ENCODE measurements at places on chromosomes 7 and 10. TPM values are rescaled to one million over a fixed set of nuclear protein-coding genes. Genes with fewer than 3 reads are reported as not detected.

DNA sequence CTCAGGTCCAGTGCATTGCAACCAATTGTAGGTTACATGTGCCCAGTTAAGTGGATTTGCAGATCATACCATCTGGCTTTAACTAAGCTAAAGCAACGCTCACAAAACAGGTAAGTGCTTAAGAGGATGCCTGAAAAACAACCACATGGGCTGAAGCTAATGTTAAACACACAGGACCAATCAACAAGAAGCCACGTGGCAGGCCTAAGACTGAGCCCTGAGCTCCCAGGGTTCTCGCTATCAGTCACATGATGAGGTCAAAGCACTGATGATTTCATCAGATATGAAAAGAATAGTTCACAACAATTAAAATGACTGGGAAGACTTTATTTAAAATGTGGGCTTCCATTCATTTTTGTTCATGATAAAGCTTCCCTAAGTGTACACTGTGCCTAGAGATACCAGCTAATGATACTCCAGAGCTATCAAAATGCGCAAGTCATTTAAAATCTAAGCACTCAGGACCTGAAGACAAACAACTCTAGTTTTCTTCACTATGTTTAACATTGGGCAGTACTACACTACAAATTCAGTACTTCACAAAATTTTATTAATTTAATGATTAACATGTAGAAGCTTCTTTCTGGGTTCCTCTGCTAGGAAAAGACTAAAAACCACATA is 90.6 kb downstream of the PIP4K2A start:
- H3K4me3 ChIP-seq = no peak overlapping the region
- H3K36me3 ChIP-seq = peaks cover 1% of the 10 kb centered on the region
- peaks cover 32% of the 10 kb centered on the region for H3K4me1 ChIP-seq
- H3K27me3 ChIP-seq = no peaks in the 10 kb centered on the region
- no peak overlapping the region for H3K27ac ChIP-seq

GRCh38 chr10:58796242-58796641 is 283.6 kb downstream of the BICC1 start:
- H3K36me3 ChIP-seq = no peaks in the 10 kb centered on the region
- H3K4me3 ChIP-seq = no peak overlapping the region
- DNase-seq = no peak
- H3K4me1 ChIP-seq = no peaks in the 10 kb centered on the region
- no peak overlapping the region for H3K27ac ChIP-seq

The FKBP6 gene
- not detected for total RNA-seq

The GRM8 gene
- 4.2 TPM for total RNA-seq

The SPDYE5 gene
- not detected for total RNA-seq

DNA sequence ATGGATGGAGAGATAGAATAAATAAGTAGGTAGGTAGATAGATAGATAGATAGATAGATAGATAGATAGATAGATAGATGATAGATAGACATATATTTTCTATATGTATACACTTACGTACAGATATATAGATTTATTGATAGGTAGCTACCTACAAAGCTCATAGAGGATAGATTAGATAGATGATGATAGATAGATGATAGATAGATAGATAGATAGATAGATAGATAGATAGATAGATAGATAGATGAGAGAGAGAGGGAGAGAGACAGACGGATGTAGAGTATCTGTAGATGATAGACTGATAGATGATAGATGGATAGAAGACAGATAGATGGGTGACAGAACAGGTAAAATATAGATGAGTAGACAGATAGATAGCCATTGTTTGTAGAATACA is 191.3 kb upstream of the PFKP start:
- H3K36me3 ChIP-seq = no peaks in the 10 kb centered on the region
- no peak overlapping the region for H3K4me3 ChIP-seq
- H3K4me1 ChIP-seq = peaks cover 3% of the 10 kb centered on the region

The PRR15 gene
- 13.0 TPM for total RNA-seq

GRCh38 chr7:111029574-111030251 is 61.2 kb upstream of the LRRN3 start:
- no peak for DNase-seq
- no peaks in the 10 kb centered on the region for H3K36me3 ChIP-seq
- no peaks in the 10 kb centered on the region for H3K27me3 ChIP-seq
- no peak overlapping the region for H3K4me3 ChIP-seq
- no peak overlapping the region for H3K27ac ChIP-seq
- H3K4me1 ChIP-seq = peaks cover 16% of the 10 kb centered on the region
